ENCODE measurements at places on chromosomes 16 and 17.

- no peak for DNase-seq
Observed at GRCh38 chr16:6146874-6147425, 1049.4 kb upstream of the EEF2KMT start.

DNA sequence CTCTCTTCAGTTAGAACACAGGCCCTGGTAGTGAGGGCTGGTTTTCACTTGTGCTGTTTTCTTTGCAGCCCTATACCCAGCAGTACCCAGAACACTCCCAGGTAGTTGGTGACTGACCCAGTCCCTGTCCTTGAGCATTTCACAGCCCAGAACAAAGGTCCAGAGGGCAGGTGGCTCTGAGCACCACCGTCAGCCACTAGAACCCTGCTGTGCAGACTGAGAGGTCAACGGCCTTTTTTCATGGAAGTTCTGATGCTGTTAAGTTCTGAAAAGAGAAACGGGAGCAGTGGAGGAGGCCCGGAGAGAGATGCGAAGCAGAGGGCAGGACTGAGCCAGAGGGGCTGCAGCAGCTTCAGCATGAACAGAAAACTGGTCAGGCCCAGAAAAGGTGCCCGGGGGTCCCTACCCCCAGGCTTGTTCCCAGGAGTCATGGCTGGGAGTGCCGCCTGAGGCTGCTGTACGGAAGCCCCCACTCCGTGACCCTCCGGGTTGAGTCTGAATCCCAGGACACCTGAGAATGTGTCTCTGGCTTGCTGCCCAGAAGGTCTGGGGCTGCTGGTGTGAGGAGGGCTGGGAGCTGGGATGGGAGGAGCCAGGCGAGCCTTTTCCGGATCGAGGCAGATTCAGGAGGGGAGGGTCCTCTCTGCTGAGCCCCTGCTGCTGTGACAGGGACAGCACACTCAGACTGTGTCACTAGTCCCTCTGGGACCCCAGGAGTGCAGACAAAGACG lies 8.7 kb downstream of the ZNF276 start:
- no peak for DNase-seq

GRCh38 chr17:39820541-39820940 lies 43.6 kb downstream of the IKZF3 start:
- DNase-seq, result no peak

- DNase-seq, result no peak
Observed at GRCh38 chr17:40735016-40735415, 20.1 kb downstream of the KRT25 start.

DNA sequence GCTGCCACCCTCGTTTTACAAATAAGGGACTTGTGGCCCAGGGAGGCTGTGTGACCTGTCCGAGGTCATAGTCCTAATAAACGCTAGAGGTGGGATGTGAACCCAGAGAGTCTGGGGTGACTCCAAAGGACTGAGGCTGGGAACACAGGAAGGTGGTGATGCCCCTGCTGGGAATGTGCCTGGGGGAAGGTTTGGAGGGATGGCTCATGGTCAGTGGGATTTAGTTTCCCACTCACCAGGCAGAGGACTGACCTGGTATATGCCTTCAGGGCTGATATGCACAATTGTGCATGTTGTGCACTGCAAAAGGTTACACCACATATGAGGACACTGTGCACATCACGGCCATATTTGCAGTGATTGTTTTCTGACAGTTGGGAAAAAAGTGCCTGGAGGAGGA lies 13.9 kb upstream of the WNT9B start:
- no peak for DNase-seq

GRCh38 chr16:54822492-54822891 lies 108.2 kb upstream of the IRX5 start:
- no peak for DNase-seq

DNA sequence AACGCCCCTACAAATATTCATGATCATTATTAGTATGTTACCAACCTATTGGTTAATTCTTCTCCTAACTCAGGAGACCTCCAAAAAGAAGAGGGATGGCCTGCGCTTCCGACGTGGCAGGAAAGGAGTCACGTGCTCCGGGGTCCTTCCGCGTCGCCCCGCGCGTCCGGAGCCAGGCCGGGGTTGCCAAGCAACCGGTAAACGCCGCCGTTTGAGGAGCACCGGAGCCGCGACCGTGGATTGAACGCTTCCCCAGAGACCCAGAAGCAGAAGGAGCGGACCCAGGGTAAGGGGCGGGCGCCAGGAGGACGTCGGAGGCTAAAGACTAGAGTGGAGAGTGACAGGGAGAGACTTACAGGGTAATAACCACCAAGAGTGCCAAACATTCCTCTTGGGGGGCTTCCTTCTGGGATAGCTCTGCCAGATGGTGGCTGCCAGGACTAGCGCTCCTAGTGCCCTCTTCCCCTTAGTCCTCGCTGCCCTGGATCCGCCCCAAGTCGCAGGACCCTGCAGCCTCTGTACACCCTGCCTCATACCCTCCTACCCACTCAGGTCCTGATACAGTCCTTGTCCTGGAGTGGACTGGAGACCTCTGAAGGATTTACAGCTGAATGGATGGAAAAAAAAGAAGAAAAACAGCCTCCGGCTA lies at the start of gene DNAI2:
TSS of gene DNAI2 (plus strand) at position 175 of the 649 bp plus-strand sequence. CDS start 7,584 bp downstream, outside the sequence.
- DNase-seq, result no peak

Data from SW480 (cell line).